H7 (cell line): ENCODE measurements at places on chromosomes 7 and 10.

DNA sequence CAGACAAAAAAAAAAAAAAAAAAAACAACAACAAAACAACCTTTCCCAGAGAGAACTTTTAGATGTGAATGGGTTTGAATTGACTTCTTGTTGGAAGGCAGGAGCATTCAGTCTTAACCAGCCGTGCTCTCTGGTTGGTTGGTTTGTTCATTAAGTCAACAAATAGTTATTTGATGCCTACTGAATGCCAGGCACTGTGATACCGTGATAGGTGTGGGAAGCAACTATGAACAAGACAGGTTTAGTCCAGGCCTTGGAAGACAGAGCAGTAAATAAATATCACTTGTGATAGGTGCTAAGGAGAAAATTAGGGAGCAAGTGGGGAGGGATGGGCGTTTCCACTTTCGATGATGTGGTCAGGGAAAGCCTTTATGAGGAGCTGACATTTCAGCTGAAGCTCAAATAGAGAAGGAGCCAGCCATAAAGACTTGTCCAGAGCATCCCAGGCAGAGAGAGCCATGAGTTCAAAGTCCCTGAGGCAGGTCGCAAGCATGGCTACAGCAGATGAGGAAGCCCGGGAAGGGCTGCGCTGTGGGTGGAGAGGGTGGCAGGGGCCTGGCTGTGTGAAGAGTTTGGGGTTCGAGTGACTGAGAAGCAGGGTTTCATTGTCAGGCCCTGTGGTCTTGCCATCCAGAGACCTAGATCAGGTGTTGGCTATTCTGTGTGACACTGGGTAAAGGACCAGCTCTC, 8.0 kb downstream of the TSPAN15 start:
- no peak for DNase-seq

DNA sequence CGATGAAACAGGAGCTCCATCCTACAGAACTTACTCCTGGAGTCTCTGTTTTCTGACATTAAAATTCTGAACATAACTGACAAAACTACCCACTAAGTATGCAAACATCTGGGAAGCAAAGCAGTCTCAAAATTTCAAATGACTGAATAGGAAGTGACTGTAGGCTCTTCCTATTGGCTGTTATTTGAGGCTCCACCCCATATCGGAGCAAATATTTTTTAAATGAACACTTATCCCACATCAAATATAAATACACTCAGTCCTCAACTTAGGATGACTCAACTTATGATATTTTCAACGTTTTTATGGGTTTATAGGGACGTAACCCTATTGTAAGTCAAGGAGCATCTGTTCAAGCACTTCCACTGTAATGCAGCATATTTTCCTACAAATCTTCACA, 8.8 kb downstream of the HSPA12A start:
- DNase-seq, result no peak

DNA sequence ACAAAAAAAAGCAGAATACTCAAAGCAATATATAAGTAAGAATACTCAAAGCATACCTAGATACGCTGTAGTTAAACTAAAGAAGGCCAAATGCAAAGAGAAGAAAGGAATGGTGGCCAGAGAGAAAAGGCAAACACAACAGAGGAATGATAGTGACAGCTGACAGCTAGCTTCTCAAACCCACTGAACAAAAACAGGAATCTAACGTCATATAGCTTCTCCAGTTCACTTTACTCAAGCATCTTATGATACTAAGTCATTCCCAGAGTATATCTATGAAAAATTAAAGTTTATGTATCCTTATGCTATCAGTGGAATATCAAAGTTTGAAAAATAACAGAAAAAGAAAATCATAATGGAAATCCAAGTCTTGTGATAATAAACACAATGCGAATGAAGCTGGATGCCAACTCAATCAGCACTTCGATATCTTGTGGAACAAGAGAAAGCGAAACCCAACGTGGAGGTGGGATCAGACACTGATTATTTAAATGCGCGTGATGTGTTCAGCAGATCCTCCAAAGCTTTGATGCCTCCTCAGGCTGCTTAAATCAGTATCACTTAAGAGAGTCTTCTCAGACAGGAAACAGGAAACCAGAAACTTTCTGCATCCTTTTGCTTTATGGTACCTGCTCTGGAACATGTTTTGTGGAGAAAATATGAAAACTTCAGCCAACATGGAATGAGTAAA, 102.8 kb downstream of the PIP4K2A start:
- DNase-seq, result no peak

GRCh38 chr7:21782996-21783395, 162.7 kb downstream of the CDCA7L start:
- DNase-seq, result no peak

GRCh38 chr7:98618786-98619185, 1.7 kb downstream of the NPTX2 start:
- no peak for DNase-seq

GRCh38 chr7:30222515-30223215, 61.7 kb upstream of the ZNRF2 start:
- no peak for DNase-seq
